ENCODE measurements at places on chromosomes 12 and 14.

GRCh38 chr12:25404955-25405354 lies 148.1 kb downstream of the LMNTD1 start:
- DNase-seq: no peak

DNA sequence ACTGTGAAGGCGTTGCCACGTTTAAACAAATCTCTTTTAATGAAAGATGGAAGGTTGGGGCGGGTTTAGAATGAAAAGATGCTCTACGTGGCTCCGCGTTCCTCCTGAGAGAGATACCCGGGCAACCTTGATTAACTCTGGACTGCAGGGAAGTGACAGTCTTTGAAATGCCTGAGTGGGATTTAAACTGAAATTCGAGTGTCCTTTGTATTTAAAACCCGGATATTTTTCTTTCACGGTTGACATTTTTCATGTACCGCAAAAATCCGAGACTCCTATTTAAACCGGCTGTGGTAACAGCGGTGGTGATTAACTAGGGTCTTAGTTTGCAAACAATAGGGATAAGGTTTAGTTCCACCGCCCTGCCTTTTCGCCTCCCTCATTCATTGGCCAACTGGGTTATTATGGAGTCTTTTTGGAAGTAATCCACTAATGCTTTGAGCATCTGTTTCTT lies 707 bp downstream of the G2E3 start:
- no peak for DNase-seq

GRCh38 chr12:23775208-23775607 lies 174.3 kb downstream of the SOX5 start:
- DNase-seq: no peak

GRCh38 chr12:48157889-48158370 lies 615 bp upstream of the ASB8 start:
- no peak for DNase-seq

- no peak for DNase-seq
Measured at GRCh38 chr14:76396714-76397187, 20.8 kb downstream of the ESRRB start.

DNA sequence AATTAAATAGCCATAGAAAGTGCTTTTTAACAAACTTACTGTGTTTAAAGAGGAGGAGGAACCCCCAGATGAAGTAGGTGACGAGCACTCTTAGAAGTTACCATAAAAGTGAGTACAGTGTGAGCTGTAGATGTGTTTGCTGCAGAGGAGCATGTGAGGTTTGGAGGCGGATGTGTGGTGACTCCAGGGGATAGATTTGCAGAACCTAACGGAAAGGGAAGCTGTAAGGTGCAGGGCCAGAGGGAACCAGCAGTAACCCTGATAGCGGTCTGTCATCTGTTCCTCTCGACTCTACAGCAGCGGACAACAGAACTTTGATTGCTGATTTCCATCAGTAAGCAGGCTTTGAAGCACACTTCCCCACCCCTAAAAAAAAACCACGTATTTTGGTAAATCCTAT lies 5.2 kb downstream of the CALM1 start:
- DNase-seq: no peak

DNA sequence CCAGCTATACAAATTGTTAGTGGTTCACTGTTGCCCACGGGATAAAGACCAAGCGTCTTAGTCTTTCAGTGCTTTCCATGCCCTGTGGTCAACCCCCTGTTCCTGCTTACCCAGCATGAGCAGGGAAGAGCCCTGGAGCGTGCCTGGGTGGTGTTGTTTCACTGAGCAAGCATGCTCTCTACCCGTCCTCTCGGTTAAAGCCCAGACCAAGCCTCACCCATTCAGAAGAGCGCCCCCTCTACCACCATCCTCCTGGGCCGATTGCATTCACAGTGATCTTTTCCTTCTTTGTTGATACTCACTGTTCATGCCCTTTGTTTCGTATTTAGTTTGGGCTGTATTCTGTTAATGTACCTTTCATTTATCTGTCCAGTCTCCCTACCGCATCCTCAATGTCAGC lies 25.1 kb downstream of the DYRK4 start:
- DNase-seq: no peak

- no peak for DNase-seq
Measured at GRCh38 chr12:109308534-109309380, at the start of gene FOXN4. TSS of gene FOXN4 (minus strand) at chr12:109309284. CDS start at chr12:109308321, 963 bp downstream.

- no peak for DNase-seq
Measured at GRCh38 chr12:56838621-56839488, 75.7 kb downstream of the HSD17B6 start.

DNA sequence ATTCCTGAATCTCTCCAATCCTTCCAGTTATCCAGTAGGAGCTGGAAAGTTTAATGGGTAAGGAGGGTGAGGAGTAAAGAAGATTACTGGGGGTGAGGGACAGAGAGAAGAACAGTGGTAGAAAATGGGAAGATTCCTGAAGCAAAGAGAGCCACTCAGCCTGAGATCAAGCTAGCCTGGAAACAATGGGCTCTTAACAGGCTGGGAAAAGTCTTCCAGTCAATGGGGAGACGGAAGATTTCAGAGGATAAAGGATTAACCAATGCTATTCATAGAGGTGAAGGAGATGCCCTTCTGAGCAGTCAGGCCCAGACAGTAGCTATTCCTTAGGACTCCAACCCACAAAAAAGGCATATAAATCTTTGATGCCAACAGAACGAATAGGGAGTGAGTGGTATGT lies 14.8 kb downstream of the GDF11 start:
- no peak for DNase-seq
